ENCODE measurements at places on chromosomes 13 and 19. TPM values are rescaled to one million over a fixed set of nuclear protein-coding genes. Genes with fewer than 3 reads are reported as not detected.

The NXNL1 gene
- not detected for total RNA-seq

The CD320 gene
- total RNA-seq = 34.4 TPM

The TEKTIP1 gene
- 8.8 TPM for total RNA-seq

The MVB12A gene
- total RNA-seq = 28.1 TPM

DNA sequence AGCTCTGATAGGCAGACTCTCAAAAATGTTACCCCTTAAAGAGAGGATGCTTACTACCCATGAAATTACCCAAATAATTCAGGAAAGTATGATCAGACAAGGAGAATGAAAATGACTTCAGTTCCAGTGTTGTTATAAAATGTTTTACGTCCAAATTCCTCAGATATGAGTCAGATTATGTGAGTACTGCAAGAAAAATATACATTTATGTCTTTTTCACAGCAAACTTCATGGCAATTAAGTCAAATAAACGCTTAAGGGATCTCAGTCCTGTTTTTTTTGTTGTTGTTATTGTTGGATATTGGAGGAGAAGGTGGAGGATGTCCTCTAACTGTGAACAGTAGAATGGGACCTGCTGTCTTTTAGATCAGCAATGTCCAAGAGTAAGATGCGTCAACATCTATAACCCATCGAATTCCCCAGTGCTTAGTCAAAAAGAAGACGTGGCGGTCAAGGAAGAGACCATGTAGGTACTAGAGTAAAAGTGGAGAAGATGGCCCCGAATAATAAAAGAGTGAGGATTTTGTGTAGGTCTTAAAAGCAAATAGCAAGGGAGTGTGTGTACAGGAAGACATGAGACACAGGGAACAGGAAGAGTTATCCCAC, 215.4 kb upstream of the IRS2 start:
- no peak overlapping the region for H3K4me3 ChIP-seq
- DNase-seq = no peak
- H3K36me3 ChIP-seq = no peaks in the 10 kb centered on the region

- H3K36me3 ChIP-seq = no peaks in the 10 kb centered on the region
- no peak overlapping the region for H3K4me3 ChIP-seq
- H3K4me1 ChIP-seq = no peaks in the 10 kb centered on the region
- DNase-seq = no peak
- no peak overlapping the region for H3K27ac ChIP-seq
Measured at GRCh38 chr19:55855160-55855559, 18.8 kb downstream of the NLRP4 start.

DNA sequence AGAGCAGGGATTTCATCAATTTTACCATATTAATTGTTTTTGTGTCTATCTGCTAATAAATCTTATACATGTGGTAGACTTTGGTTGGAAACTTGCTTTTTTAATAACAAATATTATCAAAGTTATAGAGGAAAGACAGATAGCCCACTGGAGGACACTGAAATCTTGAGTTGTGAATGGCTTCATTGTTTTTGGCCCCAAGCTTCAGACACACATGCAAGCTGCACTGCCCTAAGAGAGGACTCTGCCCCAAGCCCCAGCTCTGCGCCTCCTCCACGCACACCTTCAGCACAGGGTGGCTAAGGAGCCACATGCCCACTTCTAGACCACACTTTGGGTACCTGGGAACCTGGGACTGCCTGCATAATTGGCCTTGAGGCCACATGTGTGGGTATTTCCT, 35.2 kb downstream of the RCBTB2 start:
- H3K4me3 ChIP-seq = no peak overlapping the region
- no peaks in the 10 kb centered on the region for H3K27me3 ChIP-seq
- peaks cover 70% of the 10 kb centered on the region for H3K4me1 ChIP-seq
- no peaks in the 10 kb centered on the region for H3K36me3 ChIP-seq

DNA sequence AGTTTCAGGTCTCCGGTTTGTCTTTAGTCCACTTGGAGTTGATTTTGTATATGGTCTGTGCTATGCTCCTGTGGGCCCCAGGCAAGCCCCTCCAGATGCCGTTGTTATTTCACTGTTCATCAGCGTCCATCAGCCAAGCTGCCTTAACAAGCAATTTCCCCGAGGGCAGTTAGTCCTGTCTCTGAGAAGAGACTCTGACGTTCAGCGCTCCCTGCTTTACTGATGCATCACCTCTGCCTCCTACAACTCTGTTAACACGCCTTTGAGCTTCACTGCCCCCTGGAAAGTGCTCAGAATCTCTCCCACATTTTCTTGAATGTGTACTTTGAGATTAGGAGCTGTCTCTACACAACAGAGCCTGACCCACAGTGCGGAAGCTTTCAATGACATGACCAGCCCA, 41.8 kb upstream of the UBAC2 start:
- peaks cover 5% of the 10 kb centered on the region for H3K27me3 ChIP-seq
- no peaks in the 10 kb centered on the region for H3K36me3 ChIP-seq
- H3K27ac ChIP-seq = no peak overlapping the region
- no peaks in the 10 kb centered on the region for H3K4me1 ChIP-seq
- no peak for DNase-seq
- H3K4me3 ChIP-seq = no peak overlapping the region

DNA sequence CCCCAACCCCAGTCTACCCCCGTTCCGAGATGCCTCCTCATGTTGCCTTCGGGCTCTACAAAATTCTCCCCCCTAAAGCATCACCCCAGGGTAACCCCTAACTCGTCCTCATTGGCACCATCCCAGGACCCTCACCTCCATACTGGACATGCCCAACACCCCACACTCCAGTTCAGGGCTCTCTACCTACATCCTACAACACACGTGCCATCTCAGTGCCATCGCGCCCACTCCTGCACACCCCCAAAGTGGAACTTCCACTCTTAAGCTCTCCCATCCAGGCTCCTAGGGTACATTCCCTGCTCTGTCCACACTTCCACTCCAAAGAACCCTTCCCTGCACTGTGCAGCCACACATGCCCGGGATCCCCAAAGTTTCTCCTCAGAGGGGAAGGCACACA, 827 bp upstream of the FKRP start:
- H3K4me3 ChIP-seq = peak overlapping the region; percentile 92
- H3K27me3 ChIP-seq = no peaks in the 10 kb centered on the region
- peak overlapping the region; percentile 72 for H3K27ac ChIP-seq
- H3K4me1 ChIP-seq = peaks cover 68% of the 10 kb centered on the region

DNA sequence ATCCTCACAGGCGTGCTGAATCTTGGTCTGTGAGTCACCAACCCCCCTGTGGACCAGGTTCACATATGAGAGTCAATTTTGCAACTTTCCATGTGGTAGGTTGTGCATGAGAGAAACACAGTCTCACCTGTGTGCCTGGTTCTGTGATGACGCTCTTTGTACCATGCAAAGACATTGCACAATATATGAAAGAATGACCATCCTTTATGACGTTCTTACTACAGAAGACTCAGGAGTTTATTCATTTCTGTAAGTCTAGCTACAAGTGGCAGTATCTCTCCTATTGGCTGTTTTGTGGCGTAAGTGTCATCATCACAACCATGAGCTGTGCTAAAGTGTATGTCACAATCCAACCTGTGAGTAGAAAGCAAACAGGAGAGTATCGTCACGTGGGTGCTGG, 43.8 kb upstream of the ZNF728 start:
- no peak overlapping the region for H3K4me3 ChIP-seq
- no peak overlapping the region for H3K27ac ChIP-seq
- H3K36me3 ChIP-seq = no peaks in the 10 kb centered on the region
- no peak for DNase-seq

DNA sequence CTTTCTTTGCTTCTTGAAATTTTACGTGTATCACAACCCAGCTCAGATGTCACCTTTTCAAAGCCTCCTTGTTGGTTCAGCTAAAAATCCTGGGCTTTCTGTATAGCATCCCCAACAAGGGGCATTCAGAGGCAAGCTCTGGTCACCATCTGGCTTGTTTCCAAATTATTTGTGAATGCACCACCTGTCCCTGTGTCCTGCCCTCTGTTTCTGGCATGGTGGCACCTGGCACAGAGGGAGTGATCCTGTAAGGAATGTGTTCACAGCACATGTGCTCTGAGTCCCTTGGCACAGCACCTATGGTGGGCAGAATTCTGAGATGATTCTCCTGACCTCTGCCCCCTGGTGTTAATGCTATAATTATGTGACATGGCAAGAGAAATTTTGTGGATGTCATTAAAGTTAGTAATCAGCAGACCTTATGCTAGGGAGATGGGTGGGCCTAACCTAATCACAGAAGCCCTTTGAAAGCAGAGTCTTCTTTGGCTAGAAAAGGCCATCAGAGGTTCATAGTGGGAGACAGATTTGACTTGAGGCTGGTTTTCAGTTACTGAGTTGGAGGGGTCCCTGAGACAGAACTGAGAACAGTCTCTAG, 76.3 kb downstream of the ZNF429 start:
- H3K36me3 ChIP-seq = peaks cover 13% of the 10 kb centered on the region
- no peaks in the 10 kb centered on the region for H3K27me3 ChIP-seq
- no peak for DNase-seq
- peak overlapping the region; percentile 20 for H3K27ac ChIP-seq

- peak overlapping the region; percentile 80 for H3K27ac ChIP-seq
- peak overlapping the region; percentile 91 for H3K4me3 ChIP-seq
- peaks cover 13% of the 10 kb centered on the region for H3K27me3 ChIP-seq
- H3K36me3 ChIP-seq = no peaks in the 10 kb centered on the region
- peak; percentile 88 for DNase-seq
- H3K4me1 ChIP-seq = peaks cover 35% of the 10 kb centered on the region
Measured at GRCh38 chr19:45882652-45883585, 3.0 kb downstream of the IRF2BP1 start.
